ENCODE measurements at places on chromosomes 2 and 18. TPM values are rescaled to one million over a fixed set of nuclear protein-coding genes. Genes with fewer than 3 reads are reported as not detected.

The NGEF gene
- total RNA-seq = 0.47 TPM

The RELCH gene
- 20.1 TPM for total RNA-seq

The MROH2A gene
- total RNA-seq = not detected

The GREB1 gene
- 0.64 TPM for total RNA-seq

The LRATD1 gene
- total RNA-seq = 17.1 TPM

The MC5R gene
- total RNA-seq = not detected

The EVA1A gene
- 114 TPM for total RNA-seq

The LYPD1 gene
- 29.2 TPM for total RNA-seq

DNA sequence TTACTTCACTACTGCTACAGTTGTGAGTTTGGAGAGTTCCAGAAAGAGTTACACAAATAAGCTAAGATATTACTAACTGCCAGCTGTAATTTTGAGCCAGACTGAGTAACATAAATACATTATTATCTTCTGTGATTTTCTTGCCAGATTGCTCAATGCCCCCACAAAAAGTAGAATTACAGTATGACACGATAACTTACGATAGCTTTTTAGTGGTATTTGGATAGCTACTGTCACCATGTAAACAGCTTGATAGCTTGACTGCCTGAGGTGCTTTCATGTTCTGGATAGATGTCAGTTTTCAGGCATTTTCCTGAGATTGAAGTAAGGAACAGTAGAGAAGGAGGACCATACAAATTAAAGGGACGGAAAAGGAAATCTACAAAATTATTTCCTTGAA, 533.3 kb downstream of the SOCS6 start:
- no peak for DNase-seq

GRCh38 chr2:177155631-177156030, 57.0 kb upstream of the HNRNPA3 start:
- DNase-seq = no peak

DNA sequence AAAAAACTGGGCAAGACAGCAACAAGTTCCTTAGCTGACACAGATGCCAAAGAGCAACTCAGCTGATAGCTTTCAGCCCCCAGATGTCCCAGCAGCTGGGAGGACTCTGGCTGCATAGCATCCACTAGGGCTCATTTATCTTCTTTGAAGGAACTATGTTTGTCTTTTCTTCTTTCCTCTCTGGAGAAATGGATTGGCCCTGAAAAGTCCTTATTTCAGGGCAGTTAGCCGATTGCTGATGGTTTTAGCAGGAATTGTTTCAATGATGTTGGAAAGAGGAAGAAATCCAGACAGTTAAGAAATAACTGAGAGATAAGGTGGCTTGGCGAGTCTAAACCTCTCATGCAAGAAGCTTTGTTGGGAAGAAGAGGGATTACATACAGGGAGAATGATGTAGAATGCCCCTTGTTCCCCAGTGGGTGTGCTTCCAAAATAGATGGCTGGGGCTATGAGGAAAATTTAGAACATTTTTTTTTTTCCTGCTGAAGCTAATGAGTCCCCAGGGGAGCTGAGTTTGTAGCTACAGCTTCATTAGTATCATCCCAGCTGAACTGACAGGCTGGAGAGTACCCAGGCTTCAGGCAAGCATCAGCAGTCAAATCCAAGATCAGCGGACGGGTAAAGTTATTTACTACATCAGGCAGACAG, 33.6 kb upstream of the SERPINE2 start:
- DNase-seq = no peak

GRCh38 chr2:102253140-102253752, 58.1 kb upstream of the IL1RL1 start:
- DNase-seq = no peak

DNA sequence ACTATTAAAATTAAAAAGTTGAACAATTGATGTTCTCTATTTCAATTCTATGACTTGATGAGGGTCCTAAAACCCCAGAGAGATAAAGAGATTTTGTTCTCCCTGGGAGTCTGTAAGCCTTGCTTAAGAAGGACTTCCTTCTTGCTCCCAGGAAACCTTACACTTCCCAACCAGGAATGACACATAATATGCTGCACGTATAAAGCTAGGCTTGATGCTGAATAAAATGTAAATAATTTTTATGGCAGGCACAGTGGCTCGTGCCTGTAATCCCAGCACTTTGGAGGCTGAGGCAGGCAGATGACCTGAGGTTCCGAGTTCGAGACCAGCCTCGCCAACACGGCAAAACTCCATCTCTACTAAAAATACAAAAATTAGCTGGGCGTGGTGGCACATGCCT, 27.8 kb downstream of the SPIRE1 start:
- no peak for DNase-seq

GRCh38 chr18:74182335-74182734, 34.0 kb downstream of the TIMM21 start:
- no peak for DNase-seq

DNA sequence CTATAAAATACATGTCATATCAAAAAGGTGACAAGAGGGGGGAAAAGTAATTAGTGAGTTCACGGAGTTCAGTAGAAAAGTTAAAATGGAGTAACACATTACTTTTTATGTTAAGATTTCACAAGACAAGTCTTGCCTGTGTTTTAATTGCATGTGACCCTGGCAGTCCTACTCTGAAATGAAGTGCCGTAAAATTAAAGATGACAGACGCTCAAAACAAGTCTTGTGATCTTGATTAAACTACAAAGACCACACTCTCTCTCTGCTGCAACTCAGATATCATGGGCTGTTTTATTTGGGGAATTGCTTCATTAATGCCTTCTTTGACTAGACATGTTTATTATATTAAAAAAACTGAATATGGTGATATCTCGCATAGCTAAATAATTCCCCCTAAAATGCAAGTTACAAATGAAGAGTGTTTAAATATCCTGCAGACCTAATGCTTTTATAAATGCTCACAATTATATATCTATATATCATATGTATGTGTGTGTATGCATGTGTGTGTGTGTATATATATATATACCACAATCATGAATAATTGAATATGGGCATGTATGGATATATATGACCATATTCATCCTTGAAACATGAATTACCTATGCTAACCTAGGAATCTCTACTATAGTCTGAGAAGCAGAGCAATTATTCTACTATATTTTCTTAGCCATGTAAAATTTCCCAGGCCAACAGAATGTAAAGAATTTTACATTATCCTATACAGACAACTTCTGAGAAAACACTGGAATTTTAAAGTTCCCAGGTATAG, 647.5 kb downstream of the ARHGAP15 start:
- DNase-seq = no peak

- DNase-seq = no peak
These were observed 476.1 kb downstream of the LPIN1 start for GRCh38 chr2:12222554-12222953.

DNA sequence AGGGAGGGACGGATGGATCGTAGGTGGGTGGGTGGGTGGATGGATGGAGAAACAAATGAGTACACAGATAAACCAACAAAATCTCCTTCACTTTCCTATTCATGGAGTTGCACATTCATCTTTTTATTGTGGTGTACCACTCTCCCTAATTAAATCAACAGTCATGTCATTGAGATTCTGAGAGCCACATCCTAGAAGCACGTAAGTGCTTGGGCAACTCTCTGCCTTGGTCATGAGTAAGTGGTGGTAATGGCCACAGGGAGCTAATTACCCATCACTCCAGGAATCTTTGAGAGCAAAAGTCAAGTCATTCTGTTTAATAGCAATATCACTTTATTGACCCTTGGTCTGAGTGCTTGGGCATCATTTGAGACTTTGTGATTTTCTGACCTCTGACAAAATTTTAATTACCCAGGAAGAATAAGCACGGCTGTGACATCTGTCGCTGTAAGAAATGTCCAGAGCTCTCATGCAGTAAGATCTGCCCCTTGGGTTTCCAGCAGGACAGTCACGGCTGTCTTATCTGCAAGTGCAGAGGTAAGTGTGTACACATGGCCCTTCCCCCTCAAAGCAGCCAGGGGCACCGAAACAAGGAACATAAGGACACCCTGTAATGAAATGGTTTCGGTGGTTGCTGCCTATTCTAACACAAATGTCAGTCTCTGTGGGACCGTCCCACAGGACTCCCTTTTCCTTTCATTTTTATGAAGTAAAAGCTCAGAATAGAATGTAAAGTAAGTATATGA, 85.9 kb downstream of the FEZ2 start:
- no peak for DNase-seq

DNA sequence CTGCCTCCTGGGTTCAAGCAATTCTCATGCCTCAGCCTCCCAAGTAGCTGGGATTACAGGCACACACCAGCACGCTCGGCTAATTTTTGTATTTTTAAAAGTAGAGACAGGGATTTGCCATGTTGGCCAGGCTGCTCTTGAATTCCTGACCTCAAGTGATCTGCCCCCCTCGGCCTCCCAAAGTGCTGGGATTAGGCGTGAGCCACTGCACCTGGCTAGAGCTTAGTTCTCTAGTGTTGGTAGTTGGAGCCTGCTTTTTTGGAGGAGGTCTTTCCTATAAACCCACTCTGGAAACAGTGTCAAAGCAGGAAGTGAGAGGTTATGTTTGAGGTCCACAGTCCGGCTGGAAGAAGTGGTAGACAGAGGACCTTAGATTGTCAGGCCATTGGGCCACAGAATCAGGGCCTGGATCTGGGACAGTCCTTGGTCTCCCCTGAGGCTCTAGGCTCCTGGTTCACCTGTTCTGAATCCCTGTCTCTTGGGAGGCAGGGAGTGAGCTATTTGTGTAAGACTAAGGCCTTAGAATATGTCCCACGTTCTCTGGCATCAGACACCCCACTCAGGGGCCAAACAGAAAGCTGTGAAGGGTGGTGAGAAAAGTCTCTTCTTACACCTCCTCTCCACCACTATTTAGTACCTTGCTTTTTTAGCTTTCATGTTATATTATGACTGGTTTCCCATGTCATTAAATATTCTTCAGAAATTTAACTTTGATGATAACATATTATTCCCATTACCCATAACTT, 34.5 kb downstream of the PCBP1 start:
- no peak for DNase-seq

DNA sequence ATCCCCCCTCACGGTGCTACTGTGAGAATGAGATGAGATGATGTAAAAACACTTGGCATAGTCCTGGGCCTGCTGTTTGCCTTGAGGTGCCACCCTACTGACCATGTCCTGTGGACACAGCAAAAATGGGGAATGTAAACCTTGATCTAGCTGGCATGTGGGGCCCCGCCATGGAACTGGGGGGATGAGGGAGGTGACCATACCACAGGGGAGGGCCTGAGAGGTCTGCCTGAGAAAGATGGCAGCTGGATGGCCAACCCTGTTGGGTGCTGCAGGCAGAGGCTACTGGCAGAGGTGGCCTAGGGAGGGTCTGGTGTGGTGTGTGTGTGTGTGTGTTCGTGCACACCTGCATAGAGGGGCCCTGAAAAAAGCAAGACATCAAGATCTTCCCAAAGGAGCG, 777 bp downstream of the HAAO start:
- DNase-seq = no peak

DNA sequence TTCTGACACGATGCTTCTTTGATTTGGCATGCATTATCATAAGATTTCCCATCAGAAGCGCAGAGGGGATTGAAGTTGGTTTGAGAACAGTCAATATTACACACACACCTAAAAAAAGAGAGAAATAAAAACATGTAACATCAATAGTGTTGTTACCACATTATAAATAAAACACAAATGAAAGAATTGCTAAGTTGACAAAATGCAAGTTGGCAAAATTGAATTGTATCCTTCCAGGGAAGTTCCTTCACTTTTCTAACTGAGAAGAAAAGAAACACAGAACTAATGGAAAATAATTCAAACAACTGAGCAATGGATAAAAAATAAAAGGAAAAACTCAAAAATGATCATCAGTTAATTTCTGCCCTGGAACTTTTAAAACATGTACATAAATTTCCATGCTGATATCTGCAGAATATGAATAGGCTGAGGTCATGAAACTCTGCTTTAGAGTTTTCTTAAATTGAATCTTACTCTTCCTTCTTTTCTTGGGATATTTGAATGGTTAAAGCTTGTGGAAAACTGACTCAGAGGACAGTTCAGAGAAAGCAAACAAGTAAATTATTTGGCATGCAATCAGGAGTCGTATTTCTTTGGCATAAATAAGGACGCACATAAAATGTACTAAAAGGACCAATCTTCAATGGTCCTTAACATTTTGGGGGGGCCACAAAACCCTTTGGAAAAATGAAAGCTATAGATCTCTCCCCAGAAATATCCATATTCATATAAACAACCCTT, 152.4 kb upstream of the CAVIN2 start:
- DNase-seq = no peak

DNA sequence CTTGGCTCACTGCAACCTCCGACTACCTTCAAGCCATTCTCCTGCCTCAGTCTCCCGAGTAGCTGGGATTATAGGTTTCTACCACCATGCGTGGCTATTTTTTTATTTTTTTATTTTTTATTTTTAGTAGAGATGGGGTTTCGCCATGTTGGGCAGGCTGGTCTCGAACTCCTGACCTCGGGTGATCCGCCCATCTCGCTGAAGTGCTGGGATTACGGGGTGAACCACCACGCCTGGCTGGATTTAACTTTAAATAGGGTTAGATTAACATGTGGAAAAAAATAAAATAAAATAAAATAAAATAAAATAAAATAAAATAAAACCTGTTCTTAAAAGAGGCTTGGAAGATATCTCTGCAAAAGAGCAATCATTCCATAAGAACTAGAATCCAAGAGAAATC, 170.9 kb downstream of the XIRP2 start:
- DNase-seq = no peak

GRCh38 chr2:5540856-5541255, 151.3 kb upstream of the SOX11 start:
- DNase-seq = no peak
